ENCODE measurements at places on chromosomes 3 and 15. TPM values are rescaled to one million over a fixed set of nuclear protein-coding genes. Genes with fewer than 3 reads are reported as not detected.
A peak's percentile ranks its signal among the peaks of the same experiment; 100 is the strongest.

The LRRIQ4 gene
- not detected for total RNA-seq

The FOXB1 gene
- total RNA-seq: not detected

The DCLK3 gene
- not detected for total RNA-seq

The FOXL2NB gene
- not detected for total RNA-seq

The USP3 gene
- total RNA-seq: 68.7 TPM

The CCR3 gene
- not detected for total RNA-seq

The ITIH1 gene
- not detected for total RNA-seq

The P2RY13 gene
- not detected for total RNA-seq

The ST3GAL6 gene
- total RNA-seq: 38.7 TPM

The GREM1 gene
- total RNA-seq: 13.0 TPM

The KCTD6 gene
- not detected for total RNA-seq

The ACAA1 gene
- total RNA-seq: 124 TPM

The SPINK8 gene
- total RNA-seq: not detected

The KBTBD12 gene
- 1.8 TPM for total RNA-seq

The ARGFX gene
- not detected for total RNA-seq

The STAC gene
- total RNA-seq: not detected

The CD86 gene
- 6.6 TPM for total RNA-seq

DNA sequence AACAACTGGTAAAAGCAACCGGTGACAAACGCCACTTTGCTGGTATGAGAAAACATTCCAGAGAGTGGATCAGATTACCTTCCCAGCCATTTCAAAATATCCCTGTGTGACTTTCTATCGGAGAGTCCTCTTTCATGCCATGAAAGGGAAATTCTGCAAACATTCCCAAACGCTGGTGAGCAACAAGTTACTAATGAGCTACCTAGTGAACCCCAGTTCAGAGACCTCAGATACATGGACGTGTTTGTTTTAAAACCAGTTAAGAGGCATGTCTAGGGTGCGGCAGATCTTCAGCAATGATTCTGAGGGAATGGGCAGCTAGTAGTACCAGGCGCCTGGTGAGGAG lies 418.2 kb upstream of the NR2F2 start:
- DNase-seq: no peak

DNA sequence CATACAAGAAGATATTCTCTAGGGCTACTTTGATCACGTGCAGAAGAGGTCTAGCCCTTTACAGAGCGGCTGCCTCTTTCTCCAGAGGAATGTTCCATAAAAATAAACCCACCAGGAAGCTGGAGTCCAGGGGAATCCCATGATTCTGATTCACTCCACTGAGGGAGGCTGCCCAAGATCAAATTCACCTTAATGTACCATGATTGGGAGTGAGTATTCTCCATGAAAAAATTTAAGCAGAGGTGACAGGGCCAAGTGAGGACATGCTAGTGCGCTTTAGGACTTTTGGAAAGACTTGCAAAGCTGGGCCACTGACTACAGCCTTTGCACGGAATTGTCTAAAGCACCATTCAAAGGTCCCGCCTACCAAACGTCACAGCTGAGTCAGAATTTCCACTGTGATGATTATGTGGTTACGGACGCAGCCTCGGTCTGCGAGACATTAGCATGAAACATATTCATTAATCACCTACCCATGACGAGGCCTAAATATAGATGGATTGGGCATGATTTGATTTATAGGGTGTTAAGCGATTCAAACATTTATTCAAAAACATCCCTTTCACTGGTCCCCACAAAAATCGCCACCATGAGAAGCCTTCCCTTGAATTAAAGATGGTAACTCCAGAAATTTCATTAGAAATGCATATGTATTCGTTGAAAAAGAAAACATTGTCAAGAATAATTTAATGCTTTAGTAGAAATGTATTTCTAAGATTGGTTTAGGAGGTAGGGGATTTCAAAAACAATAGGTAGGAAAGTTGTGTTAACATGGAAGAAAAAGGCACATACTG lies 152.6 kb downstream of the GREM1 start:
- DNase-seq: peak; percentile 30

GRCh38 chr3:150248116-150248887 lies 159.8 kb upstream of the TSC22D2 start:
- no peak for DNase-seq

GRCh38 chr3:178707311-178708031 lies 171.2 kb downstream of the KCNMB2 start:
- no peak for DNase-seq

- no peak for DNase-seq
Measured at GRCh38 chr3:182730675-182731042, 62.6 kb upstream of the ATP11B start.

GRCh38 chr15:38699633-38700230 lies 135.1 kb upstream of the RASGRP1 start:
- peak; percentile 73 for DNase-seq

DNA sequence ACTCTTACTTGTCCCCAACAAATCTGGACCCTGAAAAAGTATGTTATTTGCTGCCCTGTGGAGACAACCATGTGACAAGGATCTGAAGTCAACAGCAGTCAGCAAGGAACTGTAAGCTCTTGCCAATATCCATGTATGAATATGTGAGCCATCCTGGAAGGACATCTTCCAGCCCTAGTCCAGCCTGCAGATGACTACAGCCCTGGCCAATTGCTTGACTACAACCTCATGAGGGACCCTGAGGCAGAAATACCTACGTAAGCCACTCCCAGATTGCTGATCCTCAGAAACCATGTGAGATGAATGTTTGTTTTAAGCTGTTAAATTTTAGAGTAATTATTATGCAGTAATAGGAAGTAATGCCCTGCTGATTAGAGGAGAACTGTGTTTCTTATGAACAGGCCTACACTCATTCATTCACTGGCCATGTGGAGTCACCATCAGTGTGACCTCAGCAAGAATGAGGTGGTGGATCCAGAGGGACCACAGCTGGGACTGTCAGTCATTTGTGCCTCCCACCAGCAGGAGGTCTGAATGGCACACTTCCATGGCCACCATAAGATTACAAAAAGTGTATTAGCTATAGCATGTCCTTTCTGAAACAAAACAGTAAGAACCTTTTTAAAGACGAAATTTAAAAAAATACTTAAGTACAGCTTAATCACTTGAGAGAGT lies 92.6 kb downstream of the TFDP2 start:
- DNase-seq: no peak

DNA sequence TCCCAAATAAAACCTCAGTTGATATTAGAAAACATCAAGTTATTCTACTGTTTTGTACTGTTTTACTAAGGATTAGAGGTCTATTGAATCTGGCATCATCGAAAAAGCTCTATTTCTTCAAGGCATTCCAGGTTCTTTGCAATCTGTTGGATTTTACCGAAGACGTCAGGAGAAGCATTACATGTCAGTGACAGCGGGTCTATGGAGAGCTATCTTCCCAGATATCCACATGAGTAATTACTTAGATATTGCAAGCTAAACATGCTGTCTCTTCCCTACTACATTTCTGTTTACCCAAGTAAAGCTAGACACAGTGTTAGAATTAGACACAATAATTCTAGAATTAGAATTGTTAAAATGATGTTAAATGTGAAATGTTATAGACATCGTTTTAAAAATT lies 10.8 kb upstream of the GOLGA6L2 start:
- DNase-seq: no peak

DNA sequence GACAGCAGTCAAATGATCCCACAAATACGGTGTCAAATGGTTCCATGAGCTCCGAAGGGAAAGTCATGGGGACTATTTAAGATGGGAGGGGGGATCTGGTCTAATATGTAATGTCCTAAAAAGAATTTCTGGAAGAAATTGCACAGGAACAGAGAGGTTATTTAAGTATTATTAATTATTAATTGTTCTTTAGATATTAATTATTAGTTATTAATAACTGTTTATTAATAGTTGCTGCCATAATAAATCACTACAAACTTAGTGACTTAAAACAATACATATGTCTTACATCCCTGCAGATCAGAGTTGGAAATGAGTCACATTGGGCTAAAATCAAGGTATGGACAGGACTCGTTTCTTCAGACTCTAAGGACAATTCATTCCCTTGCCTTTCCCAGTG lies 588.2 kb upstream of the NR2F2 start:
- DNase-seq: no peak

- DNase-seq: no peak
Measured at GRCh38 chr15:98939311-98940080, 68.1 kb downstream of the PGPEP1L start.

GRCh38 chr3:128498901-128499530 lies 6.0 kb upstream of the GATA2 start:
- DNase-seq: no peak

GRCh38 chr3:137743608-137744007 lies 20.5 kb upstream of the SOX14 start:
- DNase-seq: no peak

DNA sequence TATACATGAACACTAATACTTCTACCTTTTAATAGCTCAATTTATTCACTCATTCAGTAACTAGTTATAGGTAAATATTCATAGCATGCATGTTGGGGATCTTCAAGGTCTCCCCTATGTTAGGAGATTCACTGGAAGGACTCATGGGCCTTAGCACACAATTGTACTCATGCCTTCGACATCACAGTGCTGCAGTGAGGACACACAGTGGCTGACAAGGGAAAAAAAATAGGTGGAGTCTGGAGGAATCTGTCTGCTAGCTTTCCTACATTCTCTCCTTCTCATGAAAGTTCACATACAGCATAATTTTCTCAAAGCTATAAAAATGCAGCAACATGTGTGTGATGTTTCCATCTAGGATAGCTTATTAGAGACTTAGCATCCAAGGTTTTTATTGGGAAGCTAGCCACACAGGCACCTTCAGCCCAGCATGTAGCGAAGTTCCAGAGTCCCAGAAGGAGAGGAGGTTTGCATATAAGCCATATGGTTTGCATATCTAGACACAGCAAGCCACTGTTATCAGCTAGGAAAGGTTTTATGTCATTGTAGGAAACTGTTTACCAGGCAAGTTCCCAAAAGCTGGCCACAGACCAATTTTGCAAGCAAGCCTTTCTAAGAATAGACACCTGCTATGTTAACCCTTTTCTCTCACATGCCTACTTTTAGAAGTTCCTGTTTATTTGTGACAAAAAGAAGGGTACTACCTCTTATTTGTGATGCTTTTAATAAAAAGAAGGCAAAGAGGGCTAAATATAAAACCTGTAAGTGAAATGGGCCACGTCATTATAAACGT lies 46.4 kb downstream of the MORC1 start:
- DNase-seq: peak; percentile 17

- no peak for DNase-seq
Measured at GRCh38 chr3:35338186-35338585, 301.1 kb upstream of the ARPP21 start.

GRCh38 chr3:193342551-193342950 lies 36.0 kb downstream of the ATP13A5 start:
- peak; percentile 25 for DNase-seq

GRCh38 chr15:35244227-35244626 lies 159.1 kb upstream of the NANOGP8 start:
- DNase-seq: no peak

- no peak for DNase-seq
Measured at GRCh38 chr3:12157026-12157425, 1.7 kb downstream of the TIMP4 start.

DNA sequence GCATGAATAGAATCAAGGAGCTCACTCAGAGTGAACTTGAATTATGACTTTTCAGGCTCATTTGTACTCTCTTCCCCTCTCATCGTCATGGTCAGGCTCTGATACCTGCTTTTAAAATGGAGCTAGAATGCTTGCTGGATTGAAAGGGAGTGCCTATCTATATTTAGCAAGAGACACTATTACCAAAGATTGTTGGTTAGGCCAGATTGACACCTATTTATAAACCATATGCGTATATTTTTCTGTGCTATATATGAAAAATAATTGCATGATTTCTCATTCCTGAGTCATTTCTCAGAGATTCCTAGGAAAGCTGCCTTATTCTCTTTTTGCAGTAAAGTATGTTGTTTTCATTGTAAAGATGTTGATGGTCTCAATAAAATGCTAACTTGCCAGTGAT lies 9.6 kb downstream of the CCNDBP1 start:
- DNase-seq: no peak

DNA sequence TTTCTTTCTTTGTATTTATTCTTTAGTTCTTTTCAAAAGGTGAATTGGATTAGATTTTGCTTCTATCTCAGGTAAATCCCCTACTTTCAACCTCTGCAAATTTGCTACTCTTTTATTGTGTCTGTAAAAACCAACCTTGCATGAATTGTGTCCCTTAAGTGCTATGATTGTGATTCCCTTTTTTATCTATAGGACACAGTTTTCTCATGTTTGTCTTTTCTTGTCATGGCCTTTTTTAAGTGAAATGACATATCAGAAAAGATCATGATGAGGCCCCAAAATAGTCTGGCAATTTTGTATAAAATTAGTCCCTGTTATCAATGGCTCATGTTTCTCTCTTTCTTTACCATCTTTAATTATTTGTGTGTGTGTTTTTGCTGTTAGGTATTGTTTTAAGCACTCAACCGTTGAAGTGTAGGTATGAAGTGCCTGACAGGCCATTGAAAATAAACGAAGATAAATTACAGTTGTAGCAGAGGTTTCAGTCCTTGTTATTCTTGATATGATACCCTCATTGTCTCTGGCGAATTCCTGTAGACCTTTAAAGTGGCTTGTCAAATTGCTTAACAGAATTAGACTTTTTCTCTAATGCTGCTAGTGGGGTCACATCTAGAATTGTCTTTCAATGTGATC lies 184.3 kb downstream of the UBE2E2 start:
- DNase-seq: no peak

GRCh38 chr3:16447135-16447534 lies 66.4 kb downstream of the RFTN1 start:
- DNase-seq: no peak

DNA sequence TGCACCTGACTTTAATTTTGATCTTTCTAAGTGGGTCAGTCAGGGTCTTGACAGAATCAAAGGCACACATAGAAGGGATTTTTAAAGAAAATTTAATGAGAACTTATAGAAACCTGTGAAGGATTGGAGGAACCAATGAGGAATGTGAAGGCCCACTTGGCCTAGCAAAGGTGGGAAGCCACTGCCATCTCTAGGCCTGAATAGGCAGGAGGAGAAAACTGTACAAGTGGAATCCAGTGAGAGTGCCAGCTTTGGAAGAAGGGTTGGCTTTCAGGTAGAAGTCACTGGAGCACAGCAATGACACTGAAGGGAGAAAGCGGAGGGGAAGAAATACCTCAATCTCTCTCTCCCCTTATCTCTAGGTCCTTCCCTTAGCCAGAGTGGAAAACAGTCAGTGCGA lies 380.7 kb upstream of the KCNMB2 start:
- DNase-seq: peak; percentile 21

- no peak for DNase-seq
Measured at GRCh38 chr3:169199283-169199682, 464.2 kb downstream of the MECOM start.

GRCh38 chr3:64808061-64808460 lies 120.3 kb upstream of the ADAMTS9 start:
- DNase-seq: no peak

DNA sequence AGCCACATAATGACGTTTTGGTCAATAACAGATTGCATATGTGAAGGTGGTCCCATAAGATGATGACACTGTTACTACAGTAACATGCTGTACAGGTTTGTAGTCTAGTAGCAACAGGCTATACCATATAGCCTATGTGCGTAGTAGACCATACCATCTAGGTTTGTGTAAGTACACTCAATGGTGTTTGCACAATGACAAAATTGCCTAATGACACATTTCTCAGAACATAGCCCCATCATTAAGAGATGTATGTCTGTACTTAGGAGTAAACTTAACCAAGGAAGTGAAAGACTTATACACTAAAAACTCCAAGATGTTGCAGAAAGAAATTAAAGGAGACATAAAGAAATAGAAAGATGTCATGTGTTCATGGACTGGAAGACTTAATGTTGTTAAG lies 66.2 kb downstream of the RPLP1 start:
- no peak for DNase-seq

Measured in stomach (tissue), 19 donors.